ENCODE measurements at places on chromosomes 6 and 20.

GRCh38 chr6:56524891-56525703 is 117.6 kb downstream of the DST start:
- no peak overlapping the region for H3K27ac ChIP-seq
- DNase-seq, result no peak
- H3K27me3 ChIP-seq, result no peaks in the 10 kb centered on the region
- H3K4me3 ChIP-seq, result no peak overlapping the region

- no peak overlapping the region for H3K27ac ChIP-seq
- H3K27me3 ChIP-seq, result peaks cover 9% of the 10 kb centered on the region
- no peaks in the 10 kb centered on the region for H3K4me1 ChIP-seq
- DNase-seq, result no peak
- no peak overlapping the region for H3K4me3 ChIP-seq
Measured at GRCh38 chr6:6407071-6407741, 86.7 kb upstream of the F13A1 start.

GRCh38 chr6:106591111-106591825 is 38.0 kb downstream of the RTN4IP1 start:
- no peak overlapping the region for H3K4me3 ChIP-seq
- H3K4me1 ChIP-seq, result no peaks in the 10 kb centered on the region
- no peak for DNase-seq
- H3K27ac ChIP-seq, result no peak overlapping the region
- no peaks in the 10 kb centered on the region for H3K27me3 ChIP-seq
- peaks cover 18% of the 10 kb centered on the region for H3K36me3 ChIP-seq

GRCh38 chr6:78268591-78269452 is 598.5 kb upstream of the IRAK1BP1 start:
- no peak overlapping the region for H3K27ac ChIP-seq
- H3K36me3 ChIP-seq, result no peaks in the 10 kb centered on the region
- no peak overlapping the region for H3K4me3 ChIP-seq
- no peaks in the 10 kb centered on the region for H3K4me1 ChIP-seq
- no peak for DNase-seq

- DNase-seq, result no peak
- no peak overlapping the region for H3K4me3 ChIP-seq
- H3K4me1 ChIP-seq, result peaks cover 27% of the 10 kb centered on the region
- peaks cover 8% of the 10 kb centered on the region for H3K36me3 ChIP-seq
- H3K27ac ChIP-seq, result no peak overlapping the region
- no peaks in the 10 kb centered on the region for H3K27me3 ChIP-seq
Measured at GRCh38 chr20:46984405-46984804, 89.8 kb downstream of the EYA2 start.

GRCh38 chr6:116158641-116159040 is 32.7 kb upstream of the COL10A1 start:
- H3K36me3 ChIP-seq, result peaks cover 17% of the 10 kb centered on the region
- no peak overlapping the region for H3K4me3 ChIP-seq
- no peaks in the 10 kb centered on the region for H3K27me3 ChIP-seq

GRCh38 chr6:32190054-32190851 is at the start of gene PBX2:
Gene PBX2, minus strand, starts transcription at chr6:32190202. Its CDS starts 287 bp downstream, at chr6:32189915.
- H3K36me3 ChIP-seq, result peaks cover 16% of the 10 kb centered on the region
- H3K4me3 ChIP-seq, result peak within 1 kb of the TSS; percentile 96
- DNase-seq, result peak; percentile 79

DNA sequence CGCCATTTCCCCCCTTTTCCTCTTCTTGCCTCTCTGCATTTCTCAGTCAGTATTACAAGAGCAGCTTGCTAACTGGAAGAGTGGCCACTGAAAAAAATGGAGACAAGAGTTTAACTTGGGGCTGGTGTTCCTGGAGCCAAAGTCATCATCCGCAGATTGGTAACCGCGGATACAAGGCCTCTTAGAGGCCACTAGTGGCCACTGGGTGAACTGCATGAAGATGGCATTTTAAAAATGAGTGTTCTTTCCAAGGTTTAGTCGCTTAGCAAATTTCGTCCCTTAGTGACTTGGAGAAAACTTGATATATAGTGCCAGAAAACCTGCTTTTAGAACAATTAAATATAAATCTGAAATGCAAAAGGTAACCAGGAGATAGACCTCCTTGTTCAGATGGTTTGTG is 4.8 kb downstream of the F13A1 start:
- peaks cover 43% of the 10 kb centered on the region for H3K27me3 ChIP-seq
- H3K27ac ChIP-seq, result no peak overlapping the region
- no peak for DNase-seq
- peaks cover 5% of the 10 kb centered on the region for H3K4me1 ChIP-seq

GRCh38 chr20:24027229-24027628 is 38.6 kb upstream of the GGTLC1 start:
- H3K4me1 ChIP-seq, result peaks cover 1% of the 10 kb centered on the region
- H3K4me3 ChIP-seq, result no peak overlapping the region
- no peaks in the 10 kb centered on the region for H3K36me3 ChIP-seq
- H3K27me3 ChIP-seq, result peaks cover 3% of the 10 kb centered on the region

GRCh38 chr6:127855542-127856159 is 45.2 kb downstream of the THEMIS start:
- H3K4me3 ChIP-seq, result no peak overlapping the region
- H3K27ac ChIP-seq, result no peak overlapping the region
- H3K27me3 ChIP-seq, result no peaks in the 10 kb centered on the region
- H3K36me3 ChIP-seq, result no peaks in the 10 kb centered on the region
- no peak for DNase-seq
- H3K4me1 ChIP-seq, result no peaks in the 10 kb centered on the region

DNA sequence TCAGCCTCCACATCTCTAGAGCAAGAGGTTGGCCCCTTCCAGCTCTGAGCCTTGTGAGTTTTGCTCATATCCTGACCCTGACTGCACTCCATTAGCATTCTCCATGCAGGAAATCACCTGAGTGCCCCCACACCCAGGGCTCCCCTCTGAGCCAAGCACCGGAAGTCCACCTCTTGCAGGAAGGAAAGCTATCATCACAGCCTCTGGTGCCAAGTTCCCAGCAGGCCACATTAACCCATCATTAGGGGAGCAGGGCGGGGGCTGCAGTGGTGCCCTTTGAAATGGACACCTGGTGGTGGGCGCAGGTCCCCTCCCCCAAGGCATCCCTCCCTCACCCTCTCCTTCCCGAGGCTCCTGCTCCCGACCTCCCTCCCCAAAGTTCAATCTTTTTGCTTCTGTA is 16.1 kb downstream of the GRM4 start:
- no peak for DNase-seq
- peaks cover 32% of the 10 kb centered on the region for H3K27me3 ChIP-seq
- H3K27ac ChIP-seq, result no peak overlapping the region
- H3K4me1 ChIP-seq, result peaks cover 4% of the 10 kb centered on the region

GRCh38 chr20:36010825-36011224 is 42.4 kb downstream of the CNBD2 start:
- no peak overlapping the region for H3K4me3 ChIP-seq
- H3K4me1 ChIP-seq, result no peaks in the 10 kb centered on the region
- H3K27ac ChIP-seq, result no peak overlapping the region

- no peak for DNase-seq
- H3K4me1 ChIP-seq, result peaks cover 10% of the 10 kb centered on the region
- no peak overlapping the region for H3K4me3 ChIP-seq
- no peak overlapping the region for H3K27ac ChIP-seq
Measured at GRCh38 chr6:14120546-14120945, 3.0 kb downstream of the CD83 start.

DNA sequence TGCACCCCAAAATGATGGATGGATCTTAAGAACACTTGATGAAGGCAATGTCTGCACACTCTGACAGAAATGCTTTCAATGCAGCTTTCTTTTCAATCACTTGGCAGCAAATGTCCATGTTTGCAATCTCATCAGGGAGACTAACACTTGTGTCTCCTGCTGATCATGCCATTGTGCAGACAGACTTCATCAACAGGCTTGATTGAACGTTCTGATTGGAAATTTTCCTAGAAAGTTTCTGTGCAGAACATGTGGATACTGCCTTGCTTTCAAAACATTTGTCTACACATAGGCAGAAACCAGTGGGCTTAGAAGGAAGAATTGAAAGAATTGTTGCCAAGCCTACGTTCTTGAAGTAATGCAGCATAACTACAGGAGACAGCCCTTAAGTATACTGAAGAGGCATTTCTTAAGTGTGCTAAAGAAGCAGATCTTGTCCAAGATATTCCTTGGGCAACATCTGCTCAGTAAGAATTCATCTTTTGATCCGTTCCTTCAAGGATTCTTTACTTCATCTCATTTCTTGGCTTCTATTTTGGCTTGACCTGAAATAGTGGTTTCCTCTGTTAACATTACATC is 120.4 kb upstream of the PLCB4 start:
- no peak overlapping the region for H3K27ac ChIP-seq
- peaks cover 12% of the 10 kb centered on the region for H3K27me3 ChIP-seq
- no peaks in the 10 kb centered on the region for H3K36me3 ChIP-seq
- H3K4me1 ChIP-seq, result peaks cover 31% of the 10 kb centered on the region
- no peak for DNase-seq

DNA sequence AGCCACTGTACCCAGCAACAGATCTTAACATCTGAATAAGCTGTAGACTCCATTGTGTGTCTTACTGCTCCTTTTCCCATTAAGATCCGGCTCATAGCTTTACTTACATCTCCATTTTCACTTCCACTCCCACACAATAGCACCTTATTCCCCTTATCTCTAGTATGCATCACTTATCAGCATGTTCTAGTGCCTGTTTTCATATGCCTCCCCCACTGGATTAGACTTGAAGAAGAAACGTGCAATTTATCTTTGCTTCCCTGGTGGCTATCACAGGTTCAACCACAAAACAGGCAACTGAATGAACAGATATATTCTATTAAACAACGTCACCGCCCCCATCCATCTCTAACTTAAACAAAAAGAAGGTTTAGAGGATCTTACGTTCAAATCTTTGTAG is 12.1 kb downstream of the SSR1 start:
- H3K4me1 ChIP-seq, result no peaks in the 10 kb centered on the region
- DNase-seq, result no peak
- no peak overlapping the region for H3K4me3 ChIP-seq
- no peak overlapping the region for H3K27ac ChIP-seq
- peaks cover 46% of the 10 kb centered on the region for H3K36me3 ChIP-seq

DNA sequence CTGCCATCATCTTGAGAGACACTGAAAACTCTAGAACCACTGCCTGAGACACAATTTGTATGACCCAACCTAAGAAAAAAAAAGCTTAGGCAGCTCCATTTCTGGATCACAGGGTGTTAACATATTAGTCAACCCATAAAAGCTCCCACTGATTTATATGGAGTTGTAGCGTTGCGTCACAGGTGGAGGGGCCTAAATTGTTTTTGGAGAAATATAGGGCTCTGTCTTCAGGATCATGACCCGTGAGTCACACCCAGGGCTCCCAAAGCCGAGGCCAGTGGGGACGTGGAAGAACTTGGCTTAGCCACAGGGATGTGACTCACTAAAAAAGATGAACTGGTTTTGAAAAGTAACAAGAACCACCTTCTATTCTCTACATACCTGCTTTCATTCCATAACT is 116.5 kb upstream of the BMP2 start:
- DNase-seq, result no peak
- peaks cover 3% of the 10 kb centered on the region for H3K27me3 ChIP-seq
- H3K4me3 ChIP-seq, result no peak overlapping the region
- no peaks in the 10 kb centered on the region for H3K36me3 ChIP-seq

GRCh38 chr20:39641423-39641822 is 679.3 kb downstream of the DHX35 start:
- no peak overlapping the region for H3K27ac ChIP-seq
- DNase-seq, result no peak
- no peaks in the 10 kb centered on the region for H3K36me3 ChIP-seq
- H3K4me1 ChIP-seq, result peaks cover 32% of the 10 kb centered on the region

DNA sequence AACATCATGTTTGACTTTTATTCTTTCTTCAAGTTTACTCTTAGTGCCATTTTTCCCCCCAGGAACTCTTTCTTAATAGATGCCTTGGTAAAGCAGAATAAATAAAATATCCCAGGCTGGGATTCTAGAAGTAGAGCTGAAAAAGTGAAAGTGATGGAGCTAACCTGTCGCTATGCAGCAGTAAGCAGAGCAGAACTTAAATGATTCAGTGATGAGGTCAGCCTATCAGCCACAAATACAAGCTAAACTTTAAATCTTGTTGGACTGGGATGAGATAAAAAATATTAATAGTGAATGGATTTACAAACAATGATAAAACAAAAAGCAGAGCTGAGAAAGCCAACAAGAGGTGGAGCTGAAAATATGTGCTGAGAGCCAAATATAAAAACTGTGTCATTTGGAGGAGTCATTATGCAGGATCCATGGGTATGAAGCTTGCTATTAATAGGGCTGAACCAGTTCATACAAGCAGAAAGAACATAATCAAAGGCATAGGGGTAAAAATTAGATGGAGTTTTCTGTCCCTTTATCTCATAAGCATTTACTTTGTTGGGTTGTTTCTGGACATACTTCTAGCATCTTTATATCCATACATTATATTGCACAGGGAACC is 877.8 kb downstream of the EPHA7 start:
- no peak overlapping the region for H3K4me3 ChIP-seq
- no peaks in the 10 kb centered on the region for H3K4me1 ChIP-seq
- no peaks in the 10 kb centered on the region for H3K27me3 ChIP-seq
- no peak overlapping the region for H3K27ac ChIP-seq

DNA sequence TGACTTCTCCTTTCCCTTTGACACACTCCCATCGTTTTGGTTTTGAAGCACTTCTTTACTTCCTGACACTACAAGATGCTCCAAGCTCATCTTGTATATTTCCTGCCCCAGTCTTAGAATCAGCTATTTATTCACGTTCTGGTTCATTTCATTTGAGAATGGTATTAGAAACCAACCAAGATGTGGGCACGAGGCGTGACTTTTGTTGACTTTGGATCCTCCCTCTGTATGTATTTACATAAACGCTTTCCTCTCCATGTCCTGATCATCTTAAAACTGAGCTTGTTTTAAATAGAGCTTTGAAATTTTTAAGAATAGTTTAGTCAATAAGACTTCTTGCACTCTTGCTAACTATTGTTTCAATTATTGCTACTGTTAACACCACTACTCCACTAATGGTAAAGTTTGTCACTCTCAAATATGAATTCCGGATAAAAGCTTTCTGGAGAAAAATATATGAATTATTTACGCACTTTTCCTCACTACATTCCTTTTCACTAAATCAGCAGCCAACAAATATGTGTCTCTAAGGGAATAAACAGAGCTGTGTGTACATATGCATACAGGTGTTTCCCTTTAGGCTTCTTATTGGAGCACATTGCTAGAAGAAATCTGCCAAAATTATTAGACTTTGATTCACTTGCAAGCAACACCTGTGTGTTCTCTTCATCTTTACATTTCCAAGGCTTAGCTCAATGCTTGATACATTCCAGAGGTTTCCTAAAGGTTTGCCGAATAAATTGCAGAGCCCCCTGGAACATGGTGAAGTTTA is 77.3 kb upstream of the TMEM244 start:
- H3K4me3 ChIP-seq, result no peak overlapping the region
- peaks cover 9% of the 10 kb centered on the region for H3K27me3 ChIP-seq
- no peak overlapping the region for H3K27ac ChIP-seq
- DNase-seq, result no peak
- no peaks in the 10 kb centered on the region for H3K36me3 ChIP-seq
- H3K4me1 ChIP-seq, result no peaks in the 10 kb centered on the region

DNA sequence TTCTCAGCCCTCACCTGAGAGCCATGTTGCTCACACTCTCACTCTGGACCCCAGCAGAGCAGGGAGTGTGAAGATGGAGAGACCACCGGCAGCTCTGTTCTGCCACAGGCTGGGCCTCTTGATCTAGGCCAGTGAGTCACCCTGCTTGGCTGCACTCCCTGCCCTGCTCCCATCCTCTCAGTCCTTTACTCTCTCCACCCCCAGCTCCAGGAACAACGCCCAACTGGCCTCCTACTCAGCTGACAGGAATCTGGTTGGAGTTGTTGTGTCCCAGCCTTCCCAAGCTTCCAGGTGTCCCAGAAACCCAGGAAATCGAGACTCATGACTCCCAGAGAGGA is at the start of gene PSORS1C1:
Gene PSORS1C1 (plus strand): TSS at position 260 of the 338 bp plus-strand sequence. CDS start 14,833 bp downstream, outside the sequence.
- H3K36me3 ChIP-seq, result no peaks in the 10 kb centered on the region
- H3K27me3 ChIP-seq, result peaks cover 67% of the 10 kb centered on the region

GRCh38 chr6:117637770-117638169 is 35.5 kb upstream of the GOPC start:
- no peaks in the 10 kb centered on the region for H3K27me3 ChIP-seq
- H3K36me3 ChIP-seq, result no peaks in the 10 kb centered on the region
- H3K27ac ChIP-seq, result peak overlapping the region; percentile 75
- DNase-seq, result no peak
- H3K4me3 ChIP-seq, result no peak overlapping the region
